ENCODE measurements at places on chromosomes 13 and 19.
A peak's percentile ranks its signal among the peaks of the same experiment; 100 is the strongest.

DNA sequence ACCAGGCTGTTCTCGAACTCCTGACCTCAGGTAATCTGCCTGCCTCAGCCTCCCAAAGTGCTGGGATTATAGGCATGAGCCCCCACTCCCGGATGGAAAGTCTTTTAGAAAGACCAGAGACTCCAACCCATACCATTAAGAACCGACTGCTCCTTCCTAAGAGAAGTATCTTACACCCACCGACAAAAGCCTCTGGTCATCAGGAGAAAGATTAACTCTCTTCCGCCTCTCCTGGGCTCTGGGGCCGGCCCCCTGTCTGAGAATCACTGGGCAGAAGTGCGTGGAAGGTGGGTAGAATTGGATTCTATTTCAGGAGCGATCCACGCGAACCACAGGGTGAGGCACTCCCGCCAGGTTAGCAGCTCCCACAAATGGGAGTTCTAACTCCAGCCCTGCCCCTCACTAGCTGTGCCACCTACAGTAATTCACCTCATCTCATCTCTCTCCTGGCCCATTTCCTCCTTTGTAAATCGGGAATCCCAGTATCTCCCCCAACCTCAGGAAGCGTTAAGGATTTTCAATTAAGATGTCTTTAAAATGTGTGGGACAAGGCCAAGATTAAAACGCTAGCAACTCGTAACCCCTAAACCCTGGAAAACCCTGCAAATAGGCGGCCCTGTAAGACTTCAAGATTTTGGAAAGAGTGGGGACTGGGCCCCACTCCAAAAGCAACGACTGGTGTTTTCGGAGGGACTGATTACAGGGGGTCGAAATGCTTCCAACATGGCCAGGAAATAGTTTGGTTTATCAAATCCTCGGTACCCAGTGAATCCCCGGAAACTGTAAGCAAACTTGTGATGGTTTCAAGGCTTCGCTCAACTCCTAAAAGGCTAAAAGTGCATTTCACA lies 1.3 kb downstream of the HNRNPL start:
- no peak for DNase-seq

DNA sequence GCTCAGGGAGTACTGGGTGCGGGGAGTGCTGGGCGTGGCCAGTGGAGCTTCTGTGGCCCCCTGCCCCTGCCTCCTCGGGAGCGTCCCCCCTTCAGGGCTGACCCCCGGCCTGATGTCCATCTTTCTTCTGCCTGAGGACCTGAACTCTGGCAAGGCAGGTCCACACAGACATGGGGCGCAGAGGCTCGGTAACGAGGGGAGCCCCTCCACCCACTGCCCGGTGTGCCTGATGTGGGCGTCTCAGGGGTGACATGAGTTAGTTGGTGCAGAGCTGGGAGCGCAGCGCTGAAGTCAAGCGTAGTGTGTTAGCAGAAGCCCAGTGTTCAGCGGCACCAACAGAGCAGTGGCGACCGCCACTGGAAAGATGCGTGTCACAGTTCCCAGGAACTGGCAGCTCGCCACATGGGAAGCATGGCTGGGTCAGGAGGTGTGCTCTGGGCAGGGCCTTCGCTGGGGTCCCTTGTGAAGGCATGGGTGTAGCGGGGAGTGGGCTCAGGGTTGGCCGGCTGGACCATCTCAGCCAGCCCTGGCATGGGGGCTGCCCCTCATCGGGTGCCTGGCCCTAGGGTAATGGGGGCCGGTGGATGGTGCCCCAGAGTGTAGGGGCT lies 11.5 kb downstream of the THOP1 start:
- no peak for DNase-seq

- DNase-seq, result peak; percentile 25
These were observed 63.1 kb downstream of the SERP2 start for GRCh38 chr13:44436589-44437337.

GRCh38 chr13:21882766-21883165 lies 211.9 kb downstream of the FGF9 start:
- DNase-seq, result no peak

GRCh38 chr19:40400559-40400958 lies 10.6 kb upstream of the HIPK4 start:
- no peak for DNase-seq

GRCh38 chr13:20407759-20408158 lies 117.9 kb downstream of the CRYL1 start:
- DNase-seq, result no peak

DNA sequence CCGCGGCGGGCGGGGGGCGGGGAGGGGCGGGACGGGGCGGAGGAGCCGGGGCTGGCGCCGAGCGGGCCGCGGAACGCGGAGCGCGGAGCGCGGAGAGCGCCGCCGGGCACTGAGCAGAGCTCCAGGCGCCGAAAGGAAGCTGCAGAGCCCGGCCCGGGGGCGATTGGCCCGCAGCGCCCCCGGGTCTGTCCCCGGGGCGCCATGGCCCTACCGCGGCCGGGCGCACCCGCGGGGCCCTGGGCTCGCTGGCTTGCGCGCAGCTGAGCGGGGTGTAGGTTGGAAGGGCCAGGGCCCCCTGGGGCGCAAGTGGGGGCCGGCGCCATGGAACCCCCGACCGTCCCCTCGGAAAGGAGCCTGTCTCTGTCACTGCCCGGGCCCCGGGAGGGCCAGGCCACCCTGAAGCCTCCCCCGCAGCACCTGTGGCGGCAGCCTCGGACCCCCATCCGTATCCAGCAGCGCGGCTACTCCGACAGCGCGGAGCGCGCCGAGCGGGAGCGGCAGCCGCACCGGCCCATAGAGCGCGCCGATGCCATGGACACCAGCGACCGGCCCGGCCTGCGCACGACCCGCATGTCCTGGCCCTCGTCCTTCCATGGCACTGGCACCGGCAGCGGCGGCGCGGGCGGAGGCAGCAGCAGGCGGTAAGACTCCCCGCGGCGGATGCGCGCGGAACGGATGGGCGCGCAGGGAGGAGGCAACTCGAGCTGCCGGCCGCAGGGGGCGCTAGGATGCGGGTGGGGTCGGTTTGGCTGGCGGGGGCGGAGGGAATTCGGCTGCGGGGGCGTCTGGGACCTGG lies at the start of gene PDE4A:
Gene PDE4A, plus strand, starts transcription at position 95 of the 796 bp plus-strand sequence. Its CDS starts 227 bp downstream, at position 322.
- peak; percentile 63 for DNase-seq

DNA sequence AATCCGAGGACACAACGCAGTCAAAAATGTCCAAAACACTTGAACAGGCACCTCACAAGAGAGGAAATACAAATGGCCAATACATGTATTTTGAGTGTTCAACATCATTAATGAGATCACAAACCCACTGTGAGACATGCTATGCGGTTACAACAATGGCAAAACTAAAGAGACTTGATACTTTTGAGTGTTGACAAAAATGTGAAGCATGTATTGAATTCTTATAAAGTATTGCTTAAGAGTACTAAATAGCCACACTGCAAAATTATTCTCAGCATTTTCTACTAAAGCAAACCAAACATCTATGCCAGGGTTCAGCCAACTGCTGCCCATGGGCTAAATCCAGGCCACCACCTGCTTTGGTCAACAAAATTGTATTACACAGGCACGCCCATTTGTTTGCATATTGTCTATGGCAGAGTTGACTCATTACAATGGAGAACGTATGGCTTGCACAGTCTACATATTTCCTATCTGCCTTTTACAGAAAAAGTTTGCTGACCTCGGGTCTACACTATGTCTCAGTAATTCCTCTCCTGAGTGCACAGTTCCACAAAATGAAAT lies 135.3 kb downstream of the B3GLCT start:
- no peak for DNase-seq
